GM18507 (cell line): ENCODE measurements at places on chromosomes 16 and 17.
A peak's percentile ranks its signal among the peaks of the same experiment; 100 is the strongest.

DNA sequence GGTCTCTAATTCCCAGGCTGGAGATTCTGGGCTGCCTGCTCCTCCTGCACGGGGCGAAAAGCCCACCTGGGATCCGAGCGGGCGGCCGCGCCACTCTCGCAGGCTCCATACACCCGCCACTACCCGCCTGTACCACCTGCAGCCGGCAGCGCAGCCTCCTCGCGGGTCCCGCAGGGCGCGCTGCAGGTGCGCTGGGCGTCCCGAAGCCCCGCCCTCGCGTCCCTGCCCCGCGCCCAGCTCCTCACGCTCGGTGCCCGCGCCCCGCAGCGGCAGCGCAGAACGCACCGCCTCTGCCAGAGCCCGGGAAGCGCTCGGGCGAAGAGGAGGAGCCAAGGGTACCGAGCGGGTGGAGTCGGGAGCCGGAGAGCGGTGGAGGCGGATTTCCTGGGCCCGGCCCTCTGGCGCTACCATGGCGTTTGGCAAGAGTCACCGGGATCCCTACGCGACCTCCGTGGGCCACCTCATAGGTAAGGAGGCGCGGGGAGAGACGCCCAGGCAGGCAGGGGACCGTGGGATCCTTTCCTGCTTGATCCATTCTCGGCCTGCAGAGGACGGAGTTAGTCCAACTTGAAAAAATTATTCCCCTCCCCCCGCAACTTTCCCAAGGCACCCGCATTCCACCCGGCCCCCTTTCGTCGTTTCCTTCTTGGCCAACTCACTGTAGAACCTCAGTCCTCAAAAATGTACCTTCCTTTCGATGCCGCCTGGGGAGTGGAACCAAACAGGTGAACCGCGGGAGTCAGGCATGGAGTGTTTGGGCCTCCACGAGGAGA is at the start of gene TOM1L1:
Gene TOM1L1, plus strand, starts transcription at position 396 of the 773 bp plus-strand sequence. Its CDS starts 14 bp downstream, at position 410.
- DNase-seq, result peak; percentile 11

DNA sequence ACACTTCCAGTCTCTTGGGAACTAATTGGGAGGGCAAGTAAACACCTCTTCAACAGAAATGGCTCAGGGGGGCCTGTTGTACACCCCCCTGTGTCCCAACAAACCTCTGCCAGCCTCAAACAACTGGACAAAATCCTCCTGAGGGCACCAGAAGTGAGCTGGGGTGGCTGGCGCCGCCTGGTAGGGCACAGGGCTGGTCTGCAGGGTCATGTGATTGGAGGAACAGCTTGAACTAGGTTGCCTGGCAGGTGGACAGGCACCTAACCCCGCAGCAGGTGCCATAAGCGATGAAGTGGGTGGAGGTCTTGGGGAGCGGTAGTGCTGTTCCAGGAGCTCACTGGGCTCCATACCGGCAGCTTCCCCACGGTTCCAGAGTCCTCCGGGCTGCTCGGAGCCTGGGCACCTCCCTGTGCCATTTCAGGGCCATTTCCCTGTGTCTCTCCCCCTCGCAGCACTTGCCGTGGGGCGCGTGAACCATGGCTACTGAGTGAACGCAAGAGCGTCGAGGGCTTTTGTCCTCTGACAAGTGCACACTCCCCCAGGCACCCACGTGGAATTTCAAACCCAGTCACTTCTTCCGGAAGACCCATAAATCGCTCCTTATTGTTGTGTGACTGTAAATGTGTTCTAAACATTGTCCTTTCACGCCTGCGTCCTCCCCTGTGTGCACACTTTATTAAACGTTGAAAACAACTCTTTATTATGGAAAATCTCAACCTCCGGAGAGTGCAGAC is 101.5 kb downstream of the SEC14L1 start:
- DNase-seq, result no peak

- no peak for DNase-seq
Measured at GRCh38 chr17:63641692-63642448, 19.7 kb downstream of the MAP3K3 start.

DNA sequence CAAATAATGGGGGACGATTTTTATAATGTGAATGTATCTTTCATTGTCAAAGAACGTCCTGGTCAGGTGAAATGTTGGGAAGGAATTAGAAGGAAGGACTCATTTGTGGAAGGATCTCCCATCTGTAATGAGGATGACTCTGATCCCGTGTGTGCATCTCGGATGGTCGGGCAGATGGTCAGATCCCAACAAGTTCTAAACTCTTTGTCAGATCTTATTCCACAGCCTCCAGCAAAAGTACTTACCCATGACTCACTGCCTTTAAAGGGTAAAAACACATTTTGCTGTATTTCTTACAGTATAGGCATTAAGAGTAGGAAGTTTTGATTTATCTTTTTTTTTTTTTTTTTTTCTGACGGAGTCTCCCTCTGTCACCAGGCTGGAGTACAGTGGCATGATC is 539 bp upstream of the KRTAP4-8 start:
- no peak for DNase-seq

GRCh38 chr17:55346658-55347057 is 75.0 kb downstream of the MMD start:
- DNase-seq, result no peak

DNA sequence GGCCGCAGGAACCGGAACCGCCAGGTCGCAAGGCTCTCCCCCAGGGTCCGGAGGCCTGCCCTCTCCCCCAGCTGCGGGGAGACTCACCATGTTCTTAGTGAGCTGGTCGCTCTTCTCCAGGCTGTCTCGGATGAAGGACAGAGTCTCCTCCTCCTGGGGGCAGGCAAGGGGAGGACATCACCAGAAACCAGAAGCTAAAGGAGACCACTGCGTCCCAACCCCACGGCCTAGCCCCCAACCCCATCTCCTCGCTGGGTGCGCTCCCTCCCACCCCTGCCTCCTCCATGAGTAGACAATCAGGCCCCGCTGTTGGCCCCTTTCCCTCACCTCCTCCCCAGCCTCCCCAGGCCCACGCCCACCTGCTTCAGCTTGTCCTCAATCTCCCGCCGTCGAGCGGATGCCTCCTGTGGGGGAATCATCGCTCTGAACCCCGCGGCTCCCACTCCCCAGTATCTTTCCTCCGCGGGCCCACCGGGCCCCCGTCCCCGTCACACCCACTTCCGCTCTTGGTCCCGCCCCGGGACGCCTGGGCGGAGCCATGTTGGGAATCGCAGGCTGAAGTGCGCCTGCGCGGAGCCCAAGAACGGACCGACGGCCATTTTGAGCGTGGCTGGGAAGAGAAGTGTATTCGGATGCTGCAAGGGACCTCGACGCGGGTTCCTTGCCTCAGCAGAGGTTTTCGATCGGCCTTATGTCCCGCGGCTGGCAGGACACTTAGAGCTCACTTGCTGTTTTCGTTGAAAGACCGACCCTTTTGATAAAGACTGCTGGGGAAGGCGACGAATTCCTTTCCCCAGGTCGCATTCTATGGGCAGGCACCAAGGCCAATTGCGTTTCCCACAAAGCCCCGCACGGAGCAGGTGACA is at the start of gene EXOC7:
Gene EXOC7, minus strand, starts transcription at position 514 of the 866 bp plus-strand sequence. Its CDS starts 95 bp downstream, at position 419.
- DNase-seq, result peak; percentile 99

DNA sequence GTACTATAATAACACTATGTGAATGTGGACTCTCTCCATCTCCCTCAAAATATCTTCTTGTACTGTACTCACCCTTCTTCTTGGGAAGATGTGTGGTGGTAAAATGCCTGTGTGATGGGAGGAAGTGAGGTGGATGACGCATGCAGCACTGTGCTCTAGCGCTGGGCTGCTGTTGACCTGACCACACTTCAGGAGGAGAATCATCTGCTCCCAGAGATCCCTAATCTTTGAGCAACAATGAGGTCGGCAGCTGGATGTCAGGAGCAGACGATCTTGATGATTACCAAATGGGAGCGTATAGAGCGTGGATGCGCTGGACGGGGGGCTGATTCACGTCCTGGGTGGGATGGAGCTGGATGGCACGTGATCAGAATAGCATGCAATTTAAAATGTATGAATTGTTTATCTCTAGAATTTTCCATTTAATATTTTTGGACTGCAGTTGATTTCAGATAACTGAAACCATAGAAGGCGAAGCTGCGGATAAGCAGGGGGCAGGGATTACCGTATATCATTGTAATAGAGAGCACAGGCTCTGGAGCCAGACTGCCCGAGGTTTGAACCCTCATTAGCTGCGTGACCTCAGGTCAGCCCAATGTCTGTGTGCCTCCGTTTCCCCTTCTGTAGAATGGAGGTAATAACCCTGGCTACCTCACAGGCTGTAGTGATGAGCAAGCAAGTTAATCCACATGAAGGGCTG is 23.7 kb upstream of the CYLD start:
- no peak for DNase-seq

- DNase-seq, result no peak
Measured at GRCh38 chr17:16483021-16483645, 8.9 kb downstream of the LRRC75A start.

GRCh38 chr17:17727111-17727659 is 45.9 kb downstream of the RAI1 start:
- no peak for DNase-seq

DNA sequence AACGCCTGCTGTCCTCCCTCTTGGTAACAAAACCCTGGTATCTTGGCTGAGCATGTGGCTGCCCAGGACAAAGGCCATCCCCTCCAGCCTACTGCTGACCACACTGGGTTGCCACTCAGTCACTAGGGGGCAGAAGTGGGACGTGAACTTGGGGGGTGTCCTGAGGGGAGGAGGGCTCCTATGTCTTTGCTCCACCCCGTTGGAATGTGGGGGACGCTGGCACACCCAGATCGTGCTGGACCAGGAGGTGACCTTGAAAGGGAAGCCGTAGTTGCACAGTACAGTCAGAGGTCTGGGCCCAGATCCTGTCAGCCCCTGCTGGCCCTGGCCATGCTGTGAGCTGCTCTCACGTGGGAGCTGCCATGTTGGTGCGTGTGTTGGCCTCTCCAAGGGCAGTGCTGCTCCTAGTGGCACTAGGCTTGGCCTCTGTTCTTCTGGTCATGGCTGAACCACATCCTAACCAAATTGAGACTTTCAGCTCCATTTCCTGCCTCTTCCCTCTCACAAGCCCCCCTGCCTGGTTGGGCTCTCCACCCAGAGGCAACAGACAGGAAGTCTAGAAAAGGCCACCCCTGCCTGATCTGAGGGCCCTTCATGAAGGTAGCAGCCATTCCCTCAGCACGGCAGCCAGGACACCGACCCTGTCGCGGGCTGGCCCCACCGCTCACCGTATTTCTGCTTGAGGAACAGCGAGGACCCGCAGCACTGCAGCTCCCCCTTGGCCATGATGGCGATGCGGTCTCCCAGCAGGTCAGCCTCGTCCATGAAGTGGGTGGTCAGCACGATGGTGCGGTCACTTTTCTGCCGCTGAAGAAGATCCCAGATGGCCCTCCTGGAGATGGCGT is 29.0 kb upstream of the RNPS1 start:
- DNase-seq, result no peak

DNA sequence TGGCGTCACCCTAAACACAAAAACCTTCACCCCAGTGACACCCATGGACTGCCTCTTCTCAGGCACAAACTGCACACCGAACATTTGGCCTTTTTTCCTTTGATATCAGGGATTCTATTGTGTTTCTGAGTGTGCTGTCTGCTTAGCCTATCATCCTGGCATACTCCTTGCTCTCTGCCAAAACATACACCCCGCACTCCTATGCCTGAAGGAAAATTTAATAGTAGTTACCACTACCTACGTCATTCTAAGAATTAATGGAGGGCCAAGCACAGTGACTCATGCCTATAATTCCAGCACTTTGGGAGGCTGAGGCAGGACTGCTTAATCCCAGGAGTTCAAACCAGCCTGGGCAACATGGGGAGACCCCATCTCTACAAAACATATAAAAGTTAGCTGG is 19.9 kb upstream of the SLFN13 start:
- DNase-seq, result no peak

GRCh38 chr17:17403065-17403464 is 73.7 kb upstream of the MED9 start:
- no peak for DNase-seq
